ENCODE measurements at places on chromosomes 13 and 19.

GRCh38 chr19:53908106-53908934, 758 bp upstream of the CACNG7 start:
- no peak for DNase-seq

GRCh38 chr19:43464134-43464775, 1.2 kb downstream of the LYPD3 start:
- DNase-seq: no peak

DNA sequence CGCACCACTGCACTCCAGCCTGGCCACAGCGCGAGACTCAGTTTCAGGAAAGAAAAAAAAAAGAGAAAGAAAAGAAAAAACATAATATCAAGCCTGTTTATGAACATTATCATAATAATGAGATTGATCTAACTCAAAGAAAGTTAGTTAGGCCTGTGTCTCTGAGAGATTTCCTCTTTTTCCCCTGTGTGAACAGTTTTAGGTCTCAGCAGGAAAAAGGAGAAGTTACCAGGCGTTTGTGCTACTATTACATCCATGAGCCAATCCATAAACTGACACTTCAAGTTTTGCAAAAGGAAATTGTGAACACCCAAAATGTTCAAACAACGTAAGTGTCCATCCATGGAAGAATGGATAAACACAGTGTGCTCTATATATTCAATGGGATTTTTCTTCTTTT, 3.8 kb downstream of the TARM1 start:
- no peak for DNase-seq

GRCh38 chr13:95745752-95746151, 68.8 kb downstream of the DNAJC3 start:
- no peak for DNase-seq

DNA sequence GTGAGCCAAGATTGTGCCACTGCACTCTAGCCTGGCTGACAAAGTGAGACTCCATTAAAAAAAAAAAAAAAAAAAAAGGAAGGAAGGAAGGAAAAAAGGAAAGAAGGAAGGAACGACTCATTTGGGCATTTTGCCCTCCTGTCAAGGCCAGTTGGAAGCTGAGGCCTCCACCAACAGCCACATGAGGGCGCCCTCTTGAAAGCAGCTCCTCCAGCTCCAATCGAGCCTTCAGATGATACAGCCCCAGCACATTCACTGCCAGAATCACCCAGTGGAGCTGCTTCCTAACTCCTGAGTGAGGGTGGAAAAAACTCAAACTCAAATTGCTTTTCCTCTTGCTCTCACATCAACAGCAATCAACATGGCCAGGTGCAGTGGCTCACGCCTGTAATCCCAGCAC, 40.9 kb downstream of the GNG7 start:
- DNase-seq: no peak

DNA sequence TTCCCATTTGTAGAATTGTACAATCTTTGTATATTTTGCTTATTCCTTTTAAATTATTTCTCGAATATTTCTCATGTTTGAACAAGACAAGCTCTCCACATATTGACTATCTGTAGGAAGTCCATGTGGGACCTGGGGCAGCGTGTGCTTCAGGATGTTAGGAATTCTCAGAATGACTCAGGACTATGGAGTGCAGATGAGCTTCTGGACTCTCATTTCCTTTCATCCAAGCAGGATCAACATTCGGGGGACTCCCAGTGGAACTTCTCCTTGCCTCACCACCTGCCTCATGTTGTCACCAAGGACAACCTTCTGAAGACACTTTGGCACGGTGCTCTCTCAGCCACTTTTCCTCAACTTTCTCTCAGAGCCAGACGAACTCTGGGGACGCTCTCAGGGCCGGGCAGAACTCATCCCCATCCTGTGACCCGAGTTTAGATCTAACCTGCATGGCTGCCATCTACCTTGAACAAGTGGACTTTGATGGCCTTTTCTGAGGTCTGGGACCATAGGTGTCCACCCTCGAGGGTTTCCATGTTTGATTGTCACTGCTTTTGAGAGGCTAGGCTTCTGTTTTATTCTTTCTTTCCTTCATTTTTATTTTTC, 441.7 kb downstream of the IRS2 start:
- no peak for DNase-seq

DNA sequence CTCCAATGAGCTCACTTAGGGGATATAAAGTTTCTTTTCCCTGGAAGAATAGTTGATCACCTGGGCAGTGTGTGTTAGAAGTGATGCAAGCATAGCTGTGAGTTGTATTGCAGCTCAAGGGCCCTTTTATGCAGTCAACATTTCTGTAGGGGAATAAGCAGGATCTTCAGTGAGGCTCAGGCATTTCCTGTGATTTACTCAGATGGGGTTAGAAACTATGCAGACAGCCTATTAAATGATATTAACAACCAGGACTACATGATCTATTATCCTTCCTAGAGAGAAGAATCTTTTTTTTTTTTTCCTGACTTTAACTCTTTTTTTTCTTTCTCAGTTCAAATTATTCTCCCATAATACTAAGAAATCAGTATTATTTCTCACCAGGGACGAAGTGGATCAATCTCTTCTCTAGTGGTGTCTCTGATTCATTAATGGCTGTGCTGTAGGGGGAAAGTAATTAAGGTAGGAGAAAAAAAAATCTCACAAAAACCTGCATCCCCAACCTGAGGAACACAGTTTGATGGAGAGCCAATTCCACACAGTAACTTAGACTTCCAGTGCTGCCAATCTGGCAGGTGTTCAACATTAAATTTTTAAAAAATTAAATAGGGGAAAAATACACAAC, 126.4 kb upstream of the SLC10A2 start:
- DNase-seq: no peak

- DNase-seq: no peak
Measured at GRCh38 chr13:62846302-62846701, 1430.7 kb upstream of the PCDH20 start.

- no peak for DNase-seq
Measured at GRCh38 chr13:25890671-25891212, 161.1 kb downstream of the SHISA2 start.

- no peak for DNase-seq
Measured at GRCh38 chr13:51457086-51457815, 4.4 kb upstream of the INTS6 start.

- DNase-seq: peak; percentile 41
Measured at GRCh38 chr13:41222259-41222852, 28.0 kb upstream of the KBTBD7 start.

DNA sequence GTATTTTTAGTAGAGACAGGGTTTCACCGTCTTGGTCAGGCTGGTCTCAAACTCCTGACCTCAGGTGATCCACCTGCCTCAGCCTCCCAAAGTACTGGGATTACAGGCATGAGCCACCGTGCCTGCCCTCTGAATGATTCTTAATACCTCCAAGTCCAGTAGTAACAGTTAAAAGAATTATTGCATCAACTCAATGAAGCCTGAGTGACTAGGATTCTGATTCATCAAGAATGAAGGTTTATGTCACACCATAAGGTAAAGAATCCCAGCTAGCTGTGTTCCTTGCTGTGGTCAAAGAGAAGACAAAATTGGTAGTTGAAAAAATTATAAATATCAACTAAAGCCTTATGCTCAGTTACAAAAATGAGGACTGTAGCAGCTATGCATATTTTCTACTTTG, 81.2 kb upstream of the ABCC4 start:
- no peak for DNase-seq

DNA sequence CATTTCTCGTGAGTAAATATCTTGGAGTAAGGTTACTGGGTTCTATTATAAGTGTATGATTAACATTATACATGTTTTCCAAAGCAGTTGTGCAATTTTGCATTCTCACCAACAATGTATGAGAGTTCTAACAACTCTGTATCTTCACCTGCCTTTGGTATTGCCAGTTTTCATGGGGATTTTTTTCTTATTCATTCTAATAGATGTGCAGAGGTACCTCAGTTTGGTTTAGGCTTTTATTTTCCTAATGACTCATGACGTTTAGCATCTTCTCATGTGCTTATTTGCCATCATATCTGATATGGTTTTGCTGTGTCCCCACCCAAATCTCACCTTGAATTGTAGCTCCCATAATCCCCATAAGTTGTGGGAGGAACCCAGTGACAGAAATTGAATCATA, 7.7 kb upstream of the NUDT15 start:
- no peak for DNase-seq

GRCh38 chr13:31115616-31116015, 46.1 kb downstream of the HSPH1 start:
- no peak for DNase-seq

- no peak for DNase-seq
Measured at GRCh38 chr13:21625366-21625765, 21.4 kb upstream of the MICU2 start.

DNA sequence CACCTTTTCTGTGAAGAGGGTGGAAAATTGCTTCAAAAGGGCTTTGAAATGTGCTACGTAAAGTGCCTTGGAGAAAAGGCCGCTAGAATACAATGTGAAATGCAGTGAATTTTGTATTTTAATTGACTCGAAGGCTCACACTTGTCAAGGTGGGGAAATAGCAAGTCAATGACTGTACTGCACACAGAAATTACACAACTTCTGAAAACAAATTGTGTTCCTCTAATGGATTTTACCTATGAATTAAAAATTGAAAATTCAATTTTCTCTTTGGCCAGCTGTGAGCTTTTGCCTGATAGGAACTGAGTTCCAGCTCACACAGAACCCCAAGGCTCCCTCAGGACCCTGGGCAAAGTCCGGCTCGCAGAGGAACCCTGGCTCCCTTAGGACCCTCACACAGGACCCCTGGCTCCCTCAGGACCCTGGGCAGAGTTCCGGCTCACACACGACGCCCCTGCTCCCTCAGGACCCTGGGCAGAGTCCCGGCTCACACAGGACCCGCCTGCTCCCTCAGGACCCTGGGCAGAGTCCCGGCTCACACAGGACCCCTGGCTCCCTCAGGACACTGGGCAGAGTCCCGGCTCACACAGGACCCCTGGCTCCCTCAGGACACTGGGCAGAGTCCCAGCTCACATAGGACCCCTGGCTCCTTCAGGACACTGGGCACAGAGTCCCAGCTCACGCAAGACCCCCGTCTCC, 324.9 kb downstream of the UQCRFS1 start:
- DNase-seq: no peak

GRCh38 chr19:19021115-19021514, 12.2 kb downstream of the SUGP2 start:
- no peak for DNase-seq

- DNase-seq: peak; percentile 54
Measured at GRCh38 chr19:35462476-35462953, 14.5 kb downstream of the FFAR2 start.

DNA sequence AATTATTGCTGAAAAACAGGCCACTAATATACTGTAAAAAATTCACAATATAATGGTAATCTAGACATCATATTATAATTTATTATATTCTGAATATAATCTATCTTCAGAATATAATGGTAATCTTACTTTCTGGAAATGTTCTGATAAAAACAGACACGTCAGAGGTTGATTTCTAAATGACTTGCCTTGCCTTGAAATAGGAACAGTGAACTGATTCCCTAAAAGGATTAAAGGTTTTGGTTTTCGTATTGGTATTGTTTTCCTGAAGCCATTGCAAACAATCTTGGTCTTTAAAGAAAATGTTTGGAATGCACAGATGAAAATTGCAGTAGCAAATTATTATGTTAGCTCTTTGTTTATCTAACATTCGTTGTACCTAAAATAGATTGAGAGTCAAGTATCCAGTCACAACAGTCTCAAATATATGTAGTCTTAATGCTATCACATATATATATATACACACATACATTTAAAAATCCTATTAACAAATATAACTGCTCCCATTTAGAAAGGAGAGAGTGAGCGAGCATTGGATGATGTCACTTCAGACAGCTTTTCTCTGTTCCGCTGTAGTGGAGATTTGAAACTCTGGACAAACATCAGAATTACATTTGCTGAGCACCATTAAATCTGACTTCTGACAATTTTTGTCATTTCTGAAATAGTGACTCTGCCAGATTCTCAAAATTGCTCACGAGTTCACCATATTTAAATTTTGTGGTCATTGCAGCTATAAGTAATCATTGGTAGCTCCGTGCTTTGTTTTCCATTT, 1.7 kb downstream of the ITM2B start:
- DNase-seq: no peak

- DNase-seq: no peak
Measured at GRCh38 chr13:111232191-111232590, 88.3 kb upstream of the TEX29 start.

GRCh38 chr13:59641817-59642216, 521.9 kb downstream of the DIAPH3 start:
- DNase-seq: no peak

DNA sequence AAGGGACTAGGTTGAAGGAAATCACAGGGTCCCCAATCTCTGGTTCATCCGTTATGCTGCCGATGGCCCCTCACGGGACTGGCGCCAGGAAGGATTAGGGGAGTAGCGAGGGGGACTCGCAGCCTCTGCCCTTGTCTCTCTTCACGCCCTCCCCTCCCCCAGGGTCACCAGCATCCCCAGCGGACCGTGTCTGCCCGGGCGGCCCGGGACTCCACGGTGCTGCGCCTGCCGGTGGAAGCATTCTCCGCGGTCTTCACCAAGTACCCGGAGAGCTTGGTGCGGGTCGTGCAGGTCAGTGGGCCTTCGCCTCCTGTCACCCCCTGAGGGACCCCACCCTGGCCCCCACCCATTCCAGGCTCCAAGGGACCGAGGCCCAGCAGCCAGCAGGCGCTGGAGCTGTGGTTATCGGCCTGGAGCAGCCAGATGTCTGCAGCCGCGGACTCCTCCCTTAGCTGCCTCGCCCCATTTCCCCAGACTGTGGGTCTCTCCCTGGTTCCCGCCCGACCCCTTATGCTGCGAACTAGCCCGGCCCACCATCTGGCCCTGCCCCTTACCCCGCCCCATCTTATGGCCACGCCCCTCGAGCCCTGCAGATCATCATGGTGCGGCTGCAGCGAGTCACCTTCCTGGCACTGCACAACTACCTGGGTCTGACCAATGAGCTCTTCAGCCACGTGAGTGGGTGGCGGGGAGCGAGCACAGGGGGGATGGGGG, 5.4 kb downstream of the PNPLA6 start:
- DNase-seq: no peak

- DNase-seq: no peak
Measured at GRCh38 chr13:79295906-79296706, 109.9 kb downstream of the RBM26 start.

DNA sequence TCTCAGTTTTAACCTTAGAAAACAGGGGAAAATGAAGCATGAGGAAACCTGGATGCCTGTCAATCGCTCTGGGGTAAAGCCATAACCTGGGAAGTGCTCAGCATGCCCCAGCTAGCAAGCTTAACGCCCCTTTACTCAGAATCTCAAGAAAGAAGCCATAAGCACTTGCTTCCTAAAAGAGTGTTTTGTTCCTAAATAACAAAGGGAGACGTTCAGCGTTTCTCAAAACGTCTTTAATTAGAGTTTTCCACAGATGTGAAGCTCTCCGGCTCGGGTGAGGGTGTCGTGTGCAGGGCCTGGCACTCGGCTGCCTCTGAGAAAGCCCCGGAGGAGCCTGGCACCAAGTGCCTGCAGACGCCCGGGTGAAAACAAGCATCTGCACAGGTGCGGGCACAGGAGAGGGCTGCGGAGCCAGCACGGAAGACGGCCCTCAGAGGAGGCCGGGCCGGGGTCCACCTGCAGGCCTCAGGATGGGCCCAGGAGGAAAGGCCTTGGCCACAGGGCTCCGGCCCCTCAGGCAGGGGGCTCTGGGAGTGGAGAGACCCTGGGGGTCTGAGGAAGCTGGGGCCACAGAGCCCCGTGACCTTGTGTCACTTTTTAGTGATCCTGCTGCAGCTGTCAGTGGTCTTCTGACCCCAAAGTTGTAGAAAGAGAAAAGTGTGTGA, 6.2 kb downstream of the GAS6 start:
- no peak for DNase-seq

GRCh38 chr13:97076898-97077297, 82.6 kb upstream of the OXGR1 start:
- DNase-seq: no peak

GRCh38 chr13:23279321-23279720, 98.5 kb downstream of the SGCG start:
- no peak for DNase-seq

GRCh38 chr19:53621885-53622740, 9.7 kb upstream of the DPRX start:
- no peak for DNase-seq

Measured in effector memory CD8-positive, alpha-beta T cell (primary cell).